ENCODE measurements at places on chromosomes 16 and 17.

DNA sequence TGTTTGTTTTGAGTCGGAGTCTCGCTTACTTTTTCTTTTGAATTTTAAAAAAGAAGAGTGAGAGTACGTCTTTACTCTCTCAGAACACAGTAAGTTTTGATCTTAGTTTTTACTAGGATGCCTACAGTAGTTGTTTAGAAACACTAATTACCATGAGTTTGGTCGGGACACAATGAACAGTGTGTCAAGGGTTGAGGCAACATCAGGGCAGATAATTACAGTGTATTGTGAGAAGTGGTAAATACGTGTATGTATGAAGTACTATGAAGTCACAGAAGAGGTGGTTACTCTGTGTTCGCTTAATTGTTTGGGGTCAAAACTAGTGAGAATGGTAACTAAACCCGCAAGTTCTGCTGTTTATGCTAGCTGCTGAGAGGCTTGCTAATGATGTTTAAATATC is 18.2 kb downstream of the PAFAH1B1 start:
- no peak for ATAC-seq

DNA sequence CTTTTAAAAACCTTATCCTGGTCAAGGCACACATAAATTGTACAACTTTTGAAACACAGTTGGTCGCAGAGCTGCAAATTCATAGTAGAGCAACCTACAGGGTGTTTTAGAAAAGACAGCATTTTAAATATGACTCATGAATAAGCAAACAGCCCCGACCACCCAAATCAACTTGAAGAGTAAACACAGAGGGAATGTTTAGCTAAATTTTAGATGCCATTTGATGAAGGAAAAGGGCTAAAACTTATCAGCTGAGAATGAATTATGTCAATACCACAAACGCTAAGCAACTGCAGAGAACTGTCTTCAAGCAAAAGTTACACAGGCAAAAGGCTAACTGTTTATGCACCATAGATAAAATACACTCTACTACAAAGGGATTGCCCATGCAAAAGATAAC is 427.5 kb upstream of the PSMD7 start:
- no peak for ATAC-seq

- no peak for ATAC-seq
Measured at GRCh38 chr16:14559809-14560241, 70.2 kb downstream of the PARN start.

DNA sequence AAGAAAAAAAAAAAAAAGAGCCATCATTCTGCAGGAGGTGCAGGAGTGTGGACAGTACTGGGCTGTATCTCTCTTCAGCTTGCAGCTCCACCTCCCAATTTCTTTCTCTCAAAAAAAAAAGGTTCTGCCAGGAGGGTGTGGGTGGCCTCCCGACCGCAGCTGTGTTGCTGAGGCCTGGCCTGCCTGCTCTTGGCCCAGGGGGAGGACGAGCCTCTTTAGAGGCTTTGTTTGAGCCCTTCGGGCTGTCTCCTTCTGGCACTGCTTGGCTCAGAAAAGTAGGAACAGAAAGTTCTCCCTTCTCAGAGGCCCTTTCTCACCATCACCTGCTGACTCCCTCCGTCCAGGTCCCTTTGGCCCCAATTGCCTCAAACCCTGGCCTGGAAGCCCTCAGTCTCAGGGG is 22.2 kb upstream of the C17orf107 start:
- no peak for ATAC-seq

DNA sequence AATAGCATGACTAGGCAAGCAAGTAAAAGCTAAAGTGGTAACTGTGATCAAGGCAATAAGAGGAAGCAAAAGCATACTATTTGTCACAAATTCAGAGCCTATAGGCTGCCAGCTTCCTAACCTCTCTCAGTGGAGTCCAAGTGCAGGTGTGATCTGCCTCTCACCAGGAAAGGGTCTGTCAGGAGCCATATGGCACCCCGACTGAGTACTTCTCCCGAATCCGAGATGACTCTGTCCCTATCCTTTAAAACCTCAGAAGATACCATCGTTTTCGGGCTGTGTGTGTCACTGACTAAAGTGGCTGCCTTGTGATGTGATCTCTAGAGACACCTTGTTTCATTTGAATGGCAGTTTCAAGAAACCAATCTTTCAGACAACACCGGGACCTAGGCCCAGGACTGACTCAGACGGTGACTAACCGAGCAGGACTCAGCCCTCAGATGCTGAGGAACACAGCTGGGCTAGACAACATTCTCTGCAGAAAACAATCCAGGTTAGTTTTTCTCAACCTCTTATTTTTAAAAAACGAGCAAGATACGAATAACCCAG is 63.6 kb downstream of the SMG6 start:
- peak; percentile 49 for ATAC-seq
